Right renal pelvis (tissue), 4 donors: ENCODE measurements at places on chromosomes 12 and 14. TPM values are rescaled to one million over a fixed set of nuclear protein-coding genes. Genes with fewer than 3 reads are reported as not detected.

GRCh38 chr14:68691031-68691791 is 101.7 kb downstream of the ZFP36L1 start:
- no peak for DNase-seq

DNA sequence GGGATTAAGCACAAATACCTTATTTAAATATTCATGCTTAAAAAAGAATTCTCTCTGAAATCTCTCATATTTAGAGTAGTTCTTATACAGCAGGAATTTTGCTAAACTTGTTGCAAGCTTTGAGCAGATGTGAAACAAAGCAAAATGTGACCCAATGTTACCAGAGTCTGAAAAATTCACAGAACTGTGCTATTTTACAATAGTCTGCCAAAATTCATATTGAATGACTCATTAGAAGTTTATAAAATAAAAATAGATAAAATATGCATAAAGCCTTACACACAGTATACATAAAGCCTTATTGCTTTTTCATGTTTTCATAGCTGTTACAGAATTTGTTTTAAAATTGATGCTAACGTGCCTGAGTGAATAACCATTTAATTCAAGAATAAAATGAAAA is 17.8 kb upstream of the RHOJ start:
- no peak for DNase-seq

- DNase-seq = no peak
Measured at GRCh38 chr14:102264775-102265174, 40.2 kb downstream of the MOK start.

GRCh38 chr14:93914278-93914677 is 12.9 kb upstream of the FAM181A start:
- no peak for DNase-seq

NPFF gene
- 1.4 TPM for polyA plus RNA-seq

CRIP1 gene
- polyA plus RNA-seq = 34.7 TPM

PTPRR gene
- 0.65 TPM for polyA plus RNA-seq
